Kidney epithelial cell (primary cell): ENCODE measurements at places on chromosomes 16 and 17. TPM values are rescaled to one million over a fixed set of nuclear protein-coding genes. Genes with fewer than 3 reads are reported as not detected.

DNA sequence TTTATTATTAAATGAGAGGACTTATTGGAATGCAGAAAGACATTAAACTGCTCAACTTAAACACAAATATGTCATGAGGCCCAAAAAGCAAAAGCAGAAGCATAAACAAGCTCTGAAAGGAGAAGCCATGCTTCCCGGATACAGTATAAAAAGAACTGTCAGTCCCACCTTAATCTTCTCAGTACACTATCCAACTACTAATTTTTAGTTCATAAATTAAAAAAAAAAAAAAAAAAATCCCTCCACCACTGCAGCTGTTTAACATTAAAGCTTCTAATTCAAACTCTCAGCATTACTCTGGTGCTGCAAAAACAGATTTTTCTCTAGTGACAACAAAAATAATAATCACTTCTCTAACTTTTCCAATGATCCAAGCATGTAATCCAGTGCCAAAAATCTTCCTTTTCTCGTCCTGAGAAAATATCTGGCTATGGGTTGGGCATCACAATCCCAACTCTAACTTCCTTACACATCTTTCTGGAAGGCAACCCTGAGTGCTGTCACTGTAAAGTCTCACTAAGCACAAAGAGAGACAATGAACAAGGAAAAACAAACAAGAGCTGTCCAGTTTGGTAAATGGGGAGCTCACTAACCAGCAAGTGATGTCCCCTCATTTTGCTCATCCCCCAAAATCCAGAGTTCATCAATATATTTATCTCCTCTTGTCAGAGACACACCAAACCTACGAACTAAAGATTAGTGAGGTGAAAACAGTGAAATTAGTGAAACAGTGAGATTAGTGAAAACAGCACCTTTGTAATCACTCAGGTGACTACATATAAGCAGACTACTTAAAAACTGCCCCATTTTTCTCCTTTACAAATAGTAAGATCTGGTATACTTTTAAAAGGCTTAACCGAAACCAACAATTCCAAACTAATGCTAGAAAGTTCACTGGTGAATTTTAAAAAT, 5.5 kb downstream of the USP32 start:
- no peak for DNase-seq

GRCh38 chr16:57619133-57619605, 9.3 kb upstream of the ADGRG1 start:
- no peak for DNase-seq

DNA sequence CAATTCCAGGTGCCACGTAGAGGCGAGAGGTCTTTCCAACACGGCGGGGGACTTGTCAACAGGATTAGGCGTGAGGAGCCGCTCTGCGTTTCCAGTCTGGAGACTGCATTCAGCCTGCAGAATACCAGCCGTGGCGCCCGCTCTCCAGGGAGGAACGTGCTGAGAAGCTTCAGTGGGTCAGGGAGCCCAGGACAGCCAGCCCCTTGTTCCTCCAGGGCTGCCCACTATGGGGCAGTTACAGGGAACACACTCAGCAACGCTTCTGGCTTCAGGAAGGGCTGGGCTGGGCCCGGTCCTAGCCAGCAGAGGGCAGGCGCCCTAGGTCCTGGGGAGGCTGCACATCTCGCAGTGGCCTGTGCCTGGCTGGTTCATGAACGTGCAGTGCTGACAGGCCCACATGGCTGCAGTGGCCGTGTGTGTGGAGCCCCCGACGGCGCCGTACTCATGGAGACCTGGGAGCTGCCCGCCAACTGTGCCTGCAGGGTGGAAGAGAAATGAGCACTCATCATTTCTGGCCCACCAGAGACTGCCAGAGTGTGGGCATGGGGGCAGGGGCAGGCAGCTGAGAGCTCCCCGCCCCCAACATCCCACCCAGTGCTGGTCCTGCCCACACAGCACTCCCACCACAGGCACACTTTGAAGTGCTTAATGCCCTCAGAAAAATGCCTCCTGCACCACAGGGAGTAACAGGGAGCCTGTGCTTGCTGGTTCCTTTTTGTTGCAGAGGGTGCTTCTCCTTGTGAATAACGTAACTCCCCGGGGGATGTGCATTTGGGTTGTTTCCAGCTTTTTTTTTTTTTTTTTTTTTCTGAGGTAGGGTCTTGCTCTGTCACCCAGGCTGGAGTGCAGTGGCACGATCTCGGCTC, 7.0 kb upstream of the FAAP100 start:
- DNase-seq: no peak

GRCh38 chr17:74873037-74873873, 461 bp upstream of the FDXR start:
- peak; percentile 99 for DNase-seq

DNA sequence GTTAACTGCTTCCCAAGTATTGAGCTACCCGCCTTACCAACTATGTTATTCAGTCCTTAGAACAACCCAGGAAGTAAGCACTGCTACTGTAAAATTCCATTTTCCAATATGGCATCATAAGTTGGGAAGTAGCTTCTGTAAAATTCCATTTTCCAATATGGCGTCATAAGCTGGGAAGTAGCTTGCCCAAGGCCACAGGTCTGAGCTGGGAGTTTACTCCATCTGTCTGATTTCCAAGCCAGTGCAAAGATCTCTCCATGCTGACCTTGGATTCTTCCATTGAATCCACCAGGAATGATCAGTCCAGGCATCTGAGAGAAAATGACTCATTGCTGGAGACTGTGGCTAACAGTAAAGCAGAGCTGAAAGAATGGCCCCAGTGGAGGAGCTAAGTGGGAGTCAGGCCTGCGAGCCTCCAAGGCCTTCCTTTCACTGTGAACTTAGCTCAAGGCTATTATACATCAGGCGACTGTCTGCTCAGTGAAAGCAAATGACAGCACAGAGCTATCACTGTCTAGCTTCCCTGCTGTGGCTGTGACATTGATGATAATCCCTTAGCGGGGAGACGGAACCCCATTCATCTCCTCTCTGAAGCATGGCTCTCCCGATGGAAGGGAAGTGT, 430.4 kb downstream of the HAPSTR1 start:
- DNase-seq: no peak

DNA sequence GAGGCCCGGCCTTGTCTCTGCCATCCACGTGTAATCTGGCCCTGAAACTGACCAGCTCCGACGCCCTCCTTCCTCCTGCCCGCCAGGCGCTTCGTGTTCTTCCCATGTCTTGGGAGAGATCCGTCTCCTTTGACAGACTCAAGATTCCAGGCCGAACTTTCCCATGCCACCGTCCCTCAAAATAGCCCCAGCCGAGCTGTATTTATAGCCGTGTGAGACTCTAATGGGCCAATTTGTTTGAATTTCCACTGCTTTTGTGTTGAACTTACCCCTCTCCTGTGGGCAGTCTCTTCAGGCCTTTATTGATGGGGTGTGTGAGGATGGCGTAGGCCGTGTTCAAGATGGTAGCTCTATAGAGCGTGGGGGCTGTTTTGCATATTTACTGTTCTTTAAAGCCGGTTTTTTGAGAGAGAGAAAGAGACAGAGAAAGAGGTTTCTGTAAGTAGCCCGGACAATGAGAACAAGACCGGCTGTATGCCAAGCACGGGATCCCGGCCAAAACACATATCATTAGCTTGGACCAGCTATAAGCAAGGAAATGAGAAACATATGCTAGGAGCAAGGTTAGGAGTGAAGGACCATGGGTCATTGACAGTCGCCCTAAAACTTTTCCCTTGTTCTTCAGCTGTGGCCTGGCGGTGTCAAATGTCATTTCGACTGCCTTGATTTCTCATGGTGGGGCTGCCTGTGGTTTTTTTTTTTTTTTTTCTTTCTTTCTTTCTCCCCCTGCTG, 124.5 kb upstream of the ZFHX3 start:
- DNase-seq: no peak

DNA sequence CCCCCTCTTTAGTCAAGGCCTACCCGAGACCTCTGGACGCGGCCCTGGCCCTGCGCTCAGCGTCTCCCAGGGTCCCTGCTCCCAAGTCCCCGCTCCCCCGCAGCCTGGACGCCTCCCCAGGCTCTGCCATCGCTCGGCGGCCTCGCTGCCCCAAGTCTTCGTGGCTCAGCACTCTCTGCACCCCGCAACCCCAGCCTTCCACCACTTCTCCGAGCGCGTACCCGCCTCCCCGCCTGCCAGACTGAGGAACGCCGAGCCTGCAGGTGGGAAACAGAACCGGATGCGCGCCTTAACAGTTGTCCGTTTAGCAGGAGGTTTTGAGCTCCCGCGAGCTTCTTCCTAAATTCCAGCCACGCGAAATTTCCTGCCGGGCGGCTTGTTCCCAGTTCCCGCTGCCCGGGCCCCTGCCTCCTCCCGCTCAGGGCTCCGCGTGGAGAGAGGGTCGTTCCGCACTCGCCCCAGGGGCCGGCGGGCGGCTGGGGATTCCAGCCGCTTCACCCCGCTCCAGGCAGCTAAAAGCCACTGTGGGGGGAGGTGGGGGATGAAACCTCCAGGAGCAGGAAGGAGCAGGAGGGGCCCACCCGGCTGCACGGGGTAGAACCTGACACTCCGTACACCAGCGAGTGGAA, 87.7 kb downstream of the KCNJ12 start:
- DNase-seq: no peak

- no peak for DNase-seq
Observed at GRCh38 chr16:4182581-4183236, 59.2 kb downstream of the SRL start.

DNA sequence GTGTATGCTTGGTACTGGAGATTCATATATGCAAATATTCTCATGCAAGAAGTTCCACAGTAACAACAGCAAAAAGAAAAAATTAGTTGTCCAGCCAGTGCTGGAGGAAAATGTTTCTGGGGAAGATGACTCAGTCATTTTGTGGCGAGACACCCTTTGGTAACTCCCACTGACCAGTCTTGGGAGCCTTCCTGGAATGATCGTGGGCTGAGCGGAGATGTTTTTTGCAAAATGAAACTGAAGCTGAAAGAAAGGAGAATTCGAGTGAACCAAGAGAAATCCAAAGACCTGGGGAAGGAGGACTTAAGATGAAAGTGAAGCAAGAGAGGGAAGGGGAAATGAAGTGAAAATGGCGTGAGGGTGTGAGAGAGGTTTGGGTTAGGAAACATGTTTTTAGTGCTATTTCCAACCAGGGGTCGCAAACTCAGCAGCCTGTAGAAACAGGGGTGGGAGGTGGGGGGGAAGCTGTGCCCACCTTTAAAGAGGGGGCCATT, 5.2 kb downstream of the ITPRIPL2 start:
- peak; percentile 76 for DNase-seq

DNA sequence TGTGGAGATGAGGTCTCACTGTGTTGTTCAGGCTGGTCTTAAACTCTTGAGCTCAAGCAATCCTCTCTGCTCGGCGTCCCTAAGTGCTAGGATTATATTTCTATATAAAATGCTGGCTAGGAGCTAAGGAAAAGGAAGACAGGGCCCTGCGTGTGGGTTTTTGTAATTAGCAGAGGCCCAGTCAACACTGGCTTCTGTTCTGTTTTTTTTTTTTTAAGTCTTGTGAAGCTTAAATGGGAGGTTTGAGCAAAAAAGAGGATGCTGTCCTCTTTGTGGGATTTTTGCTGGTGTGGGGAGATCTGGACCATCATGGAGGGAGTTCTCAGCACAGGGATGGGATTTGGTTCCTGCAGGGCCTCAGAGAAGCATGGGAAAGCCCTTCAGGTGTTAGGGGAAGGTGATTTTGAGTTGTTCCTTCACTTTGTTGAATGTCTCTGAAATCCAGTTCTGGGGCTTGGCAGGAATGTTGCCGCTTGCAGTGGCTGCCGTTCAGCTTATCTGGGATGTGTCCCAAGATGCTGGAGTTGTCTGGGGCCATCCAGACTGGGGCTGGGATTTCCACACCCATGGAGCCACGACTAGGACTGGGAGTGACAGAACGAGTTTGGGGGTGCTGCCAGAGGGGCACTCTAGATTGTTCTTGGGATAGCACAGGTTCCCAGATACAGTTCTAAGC, 4.2 kb downstream of the PYCARD start:
- no peak for DNase-seq

- no peak for DNase-seq
Observed at GRCh38 chr16:88681084-88681680, 5.1 kb downstream of the SNAI3 start.

GRCh38 chr16:86044241-86044671, 145.3 kb downstream of the IRF8 start:
- DNase-seq: no peak

GRCh38 chr17:7887482-7888183, 956 bp upstream of the CHD3 start:
- DNase-seq: peak; percentile 69

DNA sequence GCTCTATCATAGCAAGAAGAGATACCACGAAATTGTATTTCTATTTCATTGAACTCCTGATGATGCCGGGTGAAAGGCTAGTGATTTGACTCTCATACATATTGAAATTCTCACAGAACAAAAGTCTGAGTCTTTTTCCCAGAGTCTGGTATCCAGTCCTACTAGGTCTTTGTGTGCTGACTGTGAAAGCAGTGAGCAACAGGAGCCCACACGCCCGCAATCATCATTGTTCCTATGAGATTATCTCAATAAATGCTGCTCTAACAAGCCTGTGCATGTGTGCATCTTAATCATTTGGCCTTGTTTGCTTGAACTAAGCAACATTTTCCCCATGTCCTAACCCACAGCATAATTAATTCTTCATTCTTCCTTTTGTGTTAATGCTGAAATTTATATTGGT, 1466.0 kb downstream of the CDH11 start:
- no peak for DNase-seq

- no peak for DNase-seq
Observed at GRCh38 chr17:80738987-80739730, 194.5 kb downstream of the RPTOR start.

GRCh38 chr17:27207073-27207513, 86.8 kb upstream of the WSB1 start:
- DNase-seq: no peak

DNA sequence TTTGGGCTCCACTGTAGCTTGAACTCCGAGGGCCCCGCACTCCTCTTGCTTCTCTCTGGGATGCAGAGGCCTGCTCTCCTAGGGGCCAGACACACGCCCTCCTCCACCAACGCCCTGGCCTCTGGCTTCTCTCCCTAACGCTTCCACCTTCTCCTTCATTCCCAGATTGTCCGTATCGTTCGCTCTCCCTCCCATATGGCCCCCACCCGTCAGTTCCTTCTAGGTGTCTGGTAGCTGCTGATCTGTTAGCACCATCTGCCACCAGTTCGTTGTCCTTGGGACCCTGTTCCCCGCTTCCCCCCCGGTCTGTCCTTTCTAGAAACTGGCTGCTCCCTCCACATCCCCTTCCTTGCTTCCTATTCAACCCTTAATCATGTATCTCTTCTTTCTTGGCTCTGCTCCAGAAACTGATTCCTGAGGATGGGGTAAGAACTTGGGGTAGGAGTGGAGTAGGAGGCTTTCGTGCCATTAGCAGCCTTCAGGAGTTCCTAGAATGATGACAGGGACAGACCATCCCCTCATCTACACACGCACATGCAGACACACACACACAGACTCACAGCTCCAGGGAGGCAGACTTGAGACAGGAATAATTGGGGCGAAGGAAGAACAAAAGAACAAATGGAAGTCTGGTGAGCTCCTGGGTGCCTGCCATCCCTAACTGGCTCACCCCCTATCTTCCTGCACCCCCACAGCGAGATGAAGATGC, 4.3 kb downstream of the ATP1B2 start:
- no peak for DNase-seq

- DNase-seq: no peak
Observed at GRCh38 chr17:82275326-82275725, 1.8 kb upstream of the CSNK1D start.

QPRT gene
- total RNA-seq: 47.9 and 60.3 TPM in 2 replicates

HBQ1 gene
- 0.96 and 1.6 TPM in 2 replicates for total RNA-seq

MYL4 gene
- total RNA-seq: not detected in 2 replicates

DLX4 gene
- total RNA-seq: 0.21 and 0.50 TPM in 2 replicates

NOS2 gene
- 0.04 TPM in 1 of 2 replicates, not detected in the other for total RNA-seq

BRICD5 gene
- total RNA-seq: 2.0 and 4.2 TPM in 2 replicates

JUP gene
- 749 and 895 TPM in 2 replicates for total RNA-seq

CEP112 gene
- total RNA-seq: 5.1 and 6.5 TPM in 2 replicates

TBC1D3C gene
- total RNA-seq: not detected in 2 replicates

CA7 gene
- total RNA-seq: not detected in 2 replicates
